ENCODE measurements at places on chromosomes 11 and 22.

GRCh38 chr11:17019232-17019631 lies 5.0 kb upstream of the PLEKHA7 start:
- DNase-seq = no peak

GRCh38 chr11:119907878-119908572 lies 179.0 kb upstream of the NECTIN1 start:
- no peak for DNase-seq

DNA sequence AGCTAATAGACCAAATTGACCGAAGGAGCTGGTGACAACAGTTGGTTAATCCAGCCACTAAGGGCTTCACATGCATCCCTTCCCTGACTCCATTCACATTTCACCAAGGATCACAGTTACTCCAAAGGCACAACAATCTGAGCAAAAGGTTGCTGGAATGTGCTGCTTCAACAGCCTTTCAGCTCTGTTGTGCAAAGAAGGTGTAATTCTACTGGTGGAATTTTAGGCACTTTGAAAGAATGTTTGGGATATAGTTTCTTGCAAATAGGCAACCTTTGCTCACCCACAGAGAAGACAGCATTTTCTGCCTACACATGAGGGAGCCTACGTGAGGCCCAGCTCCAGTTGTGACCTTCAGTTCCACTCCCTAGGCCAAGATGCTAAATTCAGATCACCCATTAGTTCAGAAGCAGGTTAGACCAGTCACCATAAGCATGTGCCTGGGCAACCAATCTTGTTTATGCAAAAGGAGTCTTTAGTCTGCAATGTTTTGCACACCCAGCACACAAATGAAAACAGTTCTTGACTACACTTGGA lies 21.6 kb upstream of the FCHSD2 start:
- no peak for DNase-seq

DNA sequence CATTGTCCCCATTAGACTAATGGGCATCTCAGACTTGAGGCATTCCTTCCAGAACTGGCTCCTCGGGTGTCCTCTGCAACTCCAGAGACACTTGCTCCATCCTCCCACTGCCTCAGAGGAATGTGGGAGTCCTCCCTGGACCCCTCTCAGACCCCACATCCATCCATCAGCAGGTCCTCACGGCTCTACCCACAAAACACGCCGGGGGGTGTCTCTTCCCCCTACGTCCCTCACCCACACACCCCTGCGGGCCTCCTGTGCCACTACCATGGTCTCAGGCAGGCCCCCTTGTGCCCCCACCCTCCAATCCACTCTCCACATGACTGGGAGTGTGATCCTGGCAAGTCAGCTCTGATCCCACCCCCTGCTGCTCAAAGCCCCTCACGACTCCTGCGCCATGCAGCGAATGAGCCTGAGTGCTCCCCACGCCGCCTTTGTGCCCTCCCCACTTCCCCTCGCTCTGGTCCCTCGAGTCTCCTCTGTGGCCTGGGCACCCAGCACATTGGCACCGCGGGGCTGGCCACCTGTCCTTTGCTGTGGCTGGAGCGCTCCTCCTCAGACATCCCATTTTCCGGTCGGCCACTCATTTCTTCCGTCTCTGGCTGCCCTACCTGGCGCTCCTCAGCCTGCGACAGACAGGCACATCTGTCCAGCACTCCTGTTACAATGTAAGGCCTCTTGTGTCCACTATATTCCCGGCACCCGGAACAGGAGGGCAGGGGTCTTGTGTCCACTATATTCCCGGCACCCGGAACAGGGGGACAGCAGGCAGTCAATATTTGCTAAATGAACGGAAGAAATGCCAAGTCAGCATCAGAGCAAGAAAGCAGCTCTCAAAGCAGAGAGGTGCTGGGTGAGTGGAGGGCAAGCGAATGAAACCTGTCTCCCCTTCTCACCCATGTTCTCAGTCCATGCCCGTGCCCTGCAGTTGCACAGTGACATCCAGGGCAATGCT lies 14.2 kb upstream of the MOB2 start:
- no peak for DNase-seq

DNA sequence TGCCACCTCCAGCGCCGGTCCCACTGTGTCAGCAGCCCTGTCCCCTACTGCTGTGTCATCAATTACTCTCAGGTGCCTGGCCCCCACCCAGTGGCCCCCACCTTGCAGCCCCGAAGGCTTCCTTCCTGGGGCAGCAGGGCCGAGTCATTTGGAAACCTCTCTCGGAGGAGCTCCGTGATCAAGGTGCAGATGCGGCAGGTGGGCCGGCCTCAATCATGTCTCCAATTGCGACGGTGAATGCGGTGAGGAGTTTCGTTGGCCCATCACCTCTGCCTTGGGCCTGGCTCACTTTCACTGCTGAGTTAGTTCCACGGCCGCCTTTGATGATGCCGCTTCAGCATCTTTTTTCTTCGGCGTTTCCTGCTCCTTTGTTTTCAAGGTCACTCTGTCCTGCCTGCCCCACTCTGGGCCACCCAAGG lies 11.3 kb upstream of the CXCR5 start:
- no peak for DNase-seq

DNA sequence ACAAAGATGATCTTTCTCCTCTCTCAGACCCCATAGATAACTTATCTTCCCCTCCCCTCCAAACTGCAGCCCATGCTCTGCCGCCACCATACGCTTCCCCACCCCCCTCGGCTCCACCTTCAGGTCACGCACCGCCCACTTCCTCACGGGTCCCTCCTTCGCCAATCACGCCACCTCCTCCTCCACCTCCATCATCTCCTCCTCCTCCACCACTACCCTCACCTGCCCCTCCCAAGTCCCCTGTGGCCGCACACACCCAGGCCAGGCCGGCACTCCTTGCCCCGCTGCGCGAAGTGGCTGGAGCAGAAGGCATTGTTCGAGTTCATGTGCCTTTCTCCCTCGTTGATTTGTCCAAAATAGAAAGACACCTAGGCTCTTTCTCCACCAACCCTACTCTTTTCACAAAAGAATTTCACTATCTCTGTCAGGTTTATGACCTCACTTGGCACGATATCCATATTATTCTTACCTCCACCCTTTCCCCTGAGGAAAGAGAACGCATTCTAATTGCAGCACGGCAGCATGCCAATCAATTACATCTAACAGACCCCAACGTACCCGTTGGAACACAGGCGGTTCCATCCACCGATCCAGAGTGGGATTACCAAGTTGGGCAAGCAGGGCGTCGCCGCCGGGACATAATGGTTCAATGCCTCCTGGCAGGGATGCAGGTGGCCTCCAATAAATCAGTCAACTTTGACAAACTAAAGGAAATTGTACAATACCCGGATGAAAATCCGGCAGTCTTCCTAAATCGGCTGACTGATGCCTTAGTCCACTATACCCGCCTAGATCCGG lies 12.3 kb upstream of the OR56A3 start:
- DNase-seq = no peak

- DNase-seq = no peak
Measured at GRCh38 chr11:64833198-64833502, 11.3 kb downstream of the CDC42BPG start.

DNA sequence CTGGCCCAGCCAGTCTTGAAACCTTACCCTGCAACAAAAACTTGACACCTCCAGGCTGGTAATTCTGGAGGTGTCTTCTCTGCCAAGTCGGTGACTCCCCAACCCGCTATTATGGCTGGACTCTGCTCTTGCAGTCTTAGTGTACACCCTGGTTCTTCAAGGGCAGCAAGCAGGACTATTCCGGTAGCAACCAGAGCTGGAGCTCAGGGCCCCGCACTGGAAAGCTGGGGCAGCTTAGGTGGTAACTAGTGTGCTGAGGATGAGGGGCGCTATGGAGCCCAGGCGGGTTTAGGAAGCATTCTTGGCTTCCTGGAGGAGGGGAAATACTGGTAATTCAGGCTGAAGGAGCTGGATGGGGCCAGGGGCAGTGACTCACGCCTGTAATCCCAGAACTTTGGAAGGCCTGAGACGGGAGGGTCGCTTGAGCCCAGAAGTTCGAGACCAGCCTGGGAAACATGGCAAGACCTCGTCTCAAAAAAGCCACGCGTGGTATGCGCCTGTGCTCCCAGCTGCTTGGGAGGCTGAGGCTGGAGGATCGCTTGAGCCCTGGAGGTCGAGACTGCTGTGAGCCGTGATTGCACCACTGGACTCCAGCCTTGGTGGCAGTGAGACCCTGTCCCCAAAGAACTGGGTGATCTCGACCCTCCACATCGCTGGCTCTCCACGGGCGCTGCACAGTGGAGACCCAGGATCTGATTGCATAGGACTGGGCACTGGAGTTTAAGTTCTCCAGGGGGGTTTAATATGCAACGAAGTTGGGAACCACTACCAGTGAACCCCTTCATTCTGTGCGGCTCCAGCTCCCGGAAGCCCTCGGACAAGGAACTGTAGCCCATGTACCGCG lies 10.6 kb upstream of the AIFM3 start:
- no peak for DNase-seq
